ENCODE measurements at places on chromosomes 7 and 10.
A peak's percentile ranks its signal among the peaks of the same experiment; 100 is the strongest.

- peak; percentile 83 for DNase-seq
These were observed 48.0 kb downstream of the CREB3L2 start for GRCh38 chr7:137953665-137954470.

DNA sequence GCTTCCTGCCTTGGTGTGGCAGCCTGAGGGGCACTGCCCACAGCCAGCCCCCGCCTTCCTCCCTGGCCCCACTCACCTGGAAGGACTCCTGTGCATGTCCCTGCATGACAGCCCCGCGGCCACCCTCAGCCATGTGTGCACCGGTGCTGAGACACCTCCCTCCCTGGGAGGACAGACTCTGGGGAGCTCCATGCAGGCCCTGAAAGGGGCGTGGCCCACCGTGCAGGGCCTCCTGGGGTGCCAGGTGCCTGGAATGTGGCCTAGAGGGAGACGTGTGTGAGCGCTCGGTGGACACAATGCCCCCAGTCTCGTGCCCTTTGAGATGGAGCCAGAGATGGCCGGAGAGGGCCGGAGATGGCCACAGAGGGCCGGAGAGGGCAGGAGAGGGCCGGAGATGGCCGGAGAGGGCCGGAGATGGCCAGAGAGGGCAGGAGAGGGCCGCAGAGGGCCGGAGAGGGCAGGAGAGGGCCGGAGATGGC lies 59.1 kb upstream of the PPP2R2D start:
- no peak for DNase-seq

DNA sequence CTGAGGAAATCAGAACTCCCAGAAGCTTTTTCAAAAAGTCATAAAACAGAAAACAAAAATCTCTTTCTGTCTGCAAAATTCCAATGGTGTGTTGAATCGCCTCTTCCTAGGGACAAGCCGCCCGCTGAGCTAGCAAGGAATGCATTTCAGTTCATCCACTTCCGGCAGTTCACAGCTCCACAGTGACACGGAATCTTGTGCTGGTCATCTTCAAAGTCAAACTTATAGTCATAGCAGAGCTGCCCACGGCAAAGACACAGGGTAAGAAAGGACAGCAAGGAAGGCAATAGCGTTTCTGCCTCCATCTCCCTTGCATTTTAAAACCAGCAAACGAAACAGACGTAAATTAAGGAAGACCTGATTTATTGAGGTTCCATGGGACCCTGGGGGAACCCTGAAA lies 111.2 kb downstream of the GALNT11 start:
- DNase-seq, result peak; percentile 17

DNA sequence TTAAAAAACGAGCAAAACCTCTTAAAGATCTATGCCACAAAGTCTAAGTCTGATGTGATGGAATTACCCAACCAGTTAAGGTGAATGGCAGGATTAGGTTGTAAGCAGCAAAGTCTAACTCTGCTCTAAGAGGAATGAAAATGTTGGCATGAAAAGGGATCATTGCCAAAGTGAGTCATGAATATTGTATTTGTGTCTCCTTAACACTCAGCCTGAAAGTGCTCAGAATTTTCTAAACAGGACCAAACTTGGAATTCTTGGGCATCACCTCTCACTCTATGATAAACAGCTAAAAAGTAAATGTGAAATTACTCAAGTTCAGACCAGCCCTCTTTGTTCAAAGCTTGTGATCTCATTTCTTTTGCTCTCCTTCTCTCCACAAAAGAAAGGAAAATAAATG lies 27.0 kb downstream of the PPP1R3A start:
- no peak for DNase-seq

DNA sequence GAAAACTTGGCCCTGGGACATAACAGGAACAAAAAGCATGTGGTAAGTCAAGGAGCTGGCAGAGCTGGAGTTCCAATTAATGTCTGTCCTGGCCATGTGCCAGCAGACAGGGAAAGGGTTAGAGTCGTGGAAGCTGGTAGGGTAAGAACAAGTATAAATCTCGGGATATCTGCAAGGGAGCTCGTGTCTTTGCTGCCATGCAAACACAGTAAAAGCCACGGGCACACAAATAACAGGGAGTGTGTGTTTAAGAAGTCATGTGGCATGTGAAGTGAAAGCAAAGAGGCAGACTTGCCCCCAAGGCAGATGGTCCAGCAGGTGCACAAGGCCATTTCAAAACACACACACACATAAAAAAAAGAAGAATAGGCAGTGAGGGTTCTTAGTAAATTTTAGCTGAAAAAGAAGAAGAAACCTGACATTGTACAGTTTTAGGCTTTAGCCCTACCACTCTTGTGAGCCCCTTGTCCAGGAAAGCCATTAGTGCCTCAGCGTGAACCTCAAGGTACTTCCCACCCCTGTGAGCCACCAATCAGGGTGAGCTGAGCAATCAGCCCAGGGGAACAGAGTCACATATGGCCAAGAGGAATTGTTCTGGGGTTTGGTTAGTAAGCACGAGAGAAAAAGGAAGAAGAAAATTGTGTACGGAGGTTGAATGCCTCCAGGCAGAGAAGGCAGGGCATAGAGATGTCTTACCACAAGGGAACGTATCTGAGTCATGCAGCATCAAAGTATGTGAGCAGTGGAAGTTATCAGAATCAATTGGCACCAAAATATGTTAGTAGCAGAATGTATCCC lies 32.8 kb upstream of the ARHGAP12 start:
- DNase-seq, result no peak

- no peak for DNase-seq
These were observed 42.9 kb upstream of the TSPAN13 start for GRCh38 chr7:16710651-16711050.
